ENCODE measurements at places on chromosomes 1 and 21.

GRCh38 chr1:202076050-202076511, 46.6 kb upstream of the GPR37L1 start:
- no peak for DNase-seq

GRCh38 chr1:183417772-183418491, at the start of gene NMNAT2:
Gene NMNAT2, minus strand, starts transcription at chr1:183418380. Its CDS starts 113 bp downstream, at chr1:183418267.
- DNase-seq: no peak

DNA sequence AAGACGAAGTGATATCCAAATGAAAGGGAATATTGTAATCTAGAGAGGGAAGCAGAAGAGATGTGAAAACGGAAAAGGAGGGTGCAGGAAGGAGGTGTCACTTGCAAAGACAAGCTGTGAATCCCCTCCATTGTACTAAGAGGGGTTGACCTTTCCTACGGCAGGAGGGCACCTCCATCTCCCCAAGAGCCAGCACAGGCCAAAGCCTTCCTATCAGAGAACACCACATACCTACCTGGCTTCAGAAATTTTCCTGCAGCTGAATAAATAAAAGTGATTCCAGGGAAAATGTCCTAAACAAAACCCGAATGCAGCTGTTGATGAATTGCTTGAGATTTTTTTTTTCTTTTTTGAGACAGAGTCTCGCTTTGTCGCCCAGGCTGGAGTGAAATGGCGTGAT, 14.3 kb downstream of the KANK4 start:
- no peak for DNase-seq

DNA sequence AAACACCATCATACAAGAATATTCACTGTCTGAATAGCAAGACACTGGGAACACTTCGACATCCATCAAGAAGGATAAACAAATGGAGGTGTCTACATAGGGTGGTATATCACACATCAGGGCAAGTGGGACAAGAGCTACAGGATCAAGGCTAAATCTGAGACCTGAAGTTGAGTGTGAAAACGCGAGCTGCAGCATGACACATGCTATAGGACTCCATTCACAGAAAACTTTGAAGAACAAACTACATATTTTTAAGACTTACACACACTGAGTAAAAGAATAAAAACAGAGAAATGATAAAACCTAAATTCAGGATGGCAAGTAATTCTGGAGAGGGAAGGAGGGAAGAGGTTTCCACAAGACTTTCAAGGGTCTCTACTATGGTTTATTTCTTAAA, 2.1 kb downstream of the TTC39A start:
- no peak for DNase-seq

DNA sequence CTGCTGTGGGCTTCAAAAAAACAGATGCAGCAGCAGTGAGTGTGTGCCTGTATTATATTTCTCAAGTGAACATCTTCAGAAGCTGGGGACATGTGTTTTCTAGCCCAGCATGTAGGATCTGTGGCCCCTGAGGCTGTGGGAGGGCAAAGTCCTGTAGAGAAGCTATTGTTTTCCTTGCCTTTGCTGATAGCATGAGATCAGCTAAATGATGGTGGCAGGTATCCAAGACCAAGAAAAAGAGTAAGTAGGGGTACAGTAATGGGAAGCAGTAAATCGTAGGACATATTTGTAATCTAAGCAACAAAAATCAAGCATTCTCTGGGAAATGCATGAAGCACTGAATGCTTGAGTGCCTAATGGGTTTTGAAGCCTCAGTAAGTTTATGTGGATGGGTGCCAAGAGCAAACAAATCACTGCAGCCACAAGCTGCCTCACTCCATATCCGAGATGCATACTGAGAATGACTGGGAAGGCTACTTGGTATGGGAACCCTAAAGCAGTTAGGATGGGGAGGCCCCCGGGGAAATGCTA, 98.3 kb downstream of the CD58 start:
- DNase-seq: no peak

DNA sequence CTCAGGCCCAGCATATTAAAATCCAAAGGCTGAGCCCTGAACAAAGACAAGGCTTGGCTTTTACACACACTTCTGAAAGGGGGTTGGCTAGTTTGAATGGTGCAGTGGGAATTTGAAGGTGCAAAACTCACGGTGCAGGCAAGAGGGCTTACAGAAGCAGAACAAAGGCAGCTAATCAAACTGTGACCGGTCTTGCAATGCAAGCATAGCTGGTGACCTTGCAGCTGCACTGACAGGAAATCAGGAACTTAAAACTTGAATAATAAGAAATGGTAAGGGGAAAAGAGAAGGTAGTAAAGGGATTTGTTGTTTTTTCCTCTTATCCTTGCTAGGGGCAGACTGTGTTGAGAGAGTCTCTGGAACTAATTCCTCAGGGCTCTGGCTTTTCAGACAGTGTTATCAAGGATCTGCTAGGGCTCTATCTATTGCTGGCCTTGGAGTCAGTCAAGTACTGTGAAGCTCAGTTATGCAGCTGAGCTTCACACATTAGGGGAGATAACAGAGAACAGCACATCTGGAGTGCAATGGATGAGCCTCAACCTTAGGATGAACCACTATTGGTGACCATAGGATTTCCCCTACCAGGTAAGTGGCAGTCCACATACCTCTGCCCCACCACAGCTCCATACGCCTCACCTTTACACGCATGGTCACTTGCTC, 97.6 kb downstream of the PPIAL4G start:
- DNase-seq: no peak

- no peak for DNase-seq
These were observed 28.2 kb upstream of the KHDRBS1 start for GRCh38 chr1:31985430-31985829.

GRCh38 chr1:240109920-240110636, 18.4 kb downstream of the FMN2 start:
- no peak for DNase-seq

DNA sequence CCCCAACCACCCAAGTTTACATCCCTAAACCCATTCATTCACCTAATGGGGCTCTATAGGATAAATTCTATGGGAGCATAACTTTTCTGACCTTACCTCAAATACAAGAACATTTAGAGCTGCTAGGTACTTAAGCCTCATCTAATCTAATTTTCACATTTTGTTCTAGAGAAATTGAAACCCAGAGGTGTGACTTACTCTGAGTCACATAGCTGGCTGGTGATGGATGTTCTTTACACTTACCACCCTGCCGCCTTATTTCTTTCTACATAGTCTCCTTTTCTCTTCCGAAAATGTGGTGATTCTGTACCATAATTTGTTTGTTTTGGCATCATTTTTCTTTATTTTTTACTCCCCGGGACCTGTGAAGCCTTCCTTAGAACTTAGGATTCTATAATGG, 20.3 kb downstream of the TIPRL start:
- no peak for DNase-seq

- no peak for DNase-seq
These were observed 4.2 kb downstream of the RAP1GAP start for GRCh38 chr1:21664806-21665588.

GRCh38 chr1:15526021-15526489, 593 bp upstream of the DNAJC16 start:
- no peak for DNase-seq

DNA sequence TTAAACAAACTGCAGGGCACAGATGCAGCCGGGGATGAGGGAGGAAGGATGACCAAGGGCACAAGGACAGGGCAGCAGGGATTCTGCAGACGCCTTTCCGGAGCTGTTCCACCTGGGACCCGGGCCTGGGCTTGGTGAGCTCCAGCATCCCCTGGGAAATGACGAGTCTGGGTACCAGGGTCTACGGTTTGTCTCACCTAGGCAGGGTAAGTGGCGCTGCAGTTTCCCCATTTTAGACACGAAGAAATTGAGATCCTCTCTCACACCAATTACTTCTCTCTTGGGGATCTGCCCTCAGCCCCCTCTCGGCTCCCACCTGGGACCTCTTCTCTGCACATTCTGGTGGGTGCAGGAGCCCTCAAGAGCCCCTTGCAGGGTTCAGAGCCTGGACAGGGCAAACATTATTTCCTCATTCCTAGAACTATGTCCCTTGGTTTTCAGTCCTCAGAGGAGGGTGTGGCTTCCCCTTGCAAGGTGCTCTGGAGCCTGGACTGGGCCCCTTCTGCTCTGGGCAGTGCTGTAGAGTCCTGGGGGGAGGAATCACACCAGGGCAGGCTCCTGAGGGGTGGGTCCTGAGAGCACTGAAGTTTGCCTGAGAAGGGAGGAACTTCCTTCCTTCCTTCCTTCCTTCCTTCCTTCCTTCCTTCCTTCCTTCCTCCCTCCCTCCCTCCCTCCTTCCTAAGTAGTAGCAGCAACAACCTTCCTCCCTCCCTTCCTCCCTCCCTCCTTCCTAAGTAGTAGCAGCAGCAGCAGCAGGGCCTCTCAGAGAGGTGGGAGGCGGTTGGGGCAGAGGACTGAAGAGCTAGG, 16.0 kb downstream of the RAP1GAP start:
- no peak for DNase-seq

DNA sequence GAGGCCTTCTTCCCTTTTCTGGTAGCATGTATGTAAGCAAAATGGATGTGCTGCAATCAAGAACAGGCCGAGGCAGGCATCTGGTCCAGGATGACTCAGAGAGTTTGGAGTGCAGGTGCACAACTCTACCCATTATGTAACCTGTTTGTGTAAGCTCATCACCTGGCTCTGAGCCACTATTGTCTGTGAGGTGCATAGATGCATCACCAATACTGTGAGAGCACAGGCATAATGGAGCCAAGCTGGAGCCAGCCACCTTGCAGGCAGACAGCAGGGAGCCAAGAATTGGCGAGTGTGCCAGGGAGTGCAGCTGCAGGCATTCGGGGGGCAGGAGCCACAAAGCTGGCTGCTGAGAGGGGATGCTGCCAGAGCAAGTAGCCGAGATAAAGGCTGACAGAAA, 549.9 kb upstream of the RGS18 start:
- DNase-seq: no peak

DNA sequence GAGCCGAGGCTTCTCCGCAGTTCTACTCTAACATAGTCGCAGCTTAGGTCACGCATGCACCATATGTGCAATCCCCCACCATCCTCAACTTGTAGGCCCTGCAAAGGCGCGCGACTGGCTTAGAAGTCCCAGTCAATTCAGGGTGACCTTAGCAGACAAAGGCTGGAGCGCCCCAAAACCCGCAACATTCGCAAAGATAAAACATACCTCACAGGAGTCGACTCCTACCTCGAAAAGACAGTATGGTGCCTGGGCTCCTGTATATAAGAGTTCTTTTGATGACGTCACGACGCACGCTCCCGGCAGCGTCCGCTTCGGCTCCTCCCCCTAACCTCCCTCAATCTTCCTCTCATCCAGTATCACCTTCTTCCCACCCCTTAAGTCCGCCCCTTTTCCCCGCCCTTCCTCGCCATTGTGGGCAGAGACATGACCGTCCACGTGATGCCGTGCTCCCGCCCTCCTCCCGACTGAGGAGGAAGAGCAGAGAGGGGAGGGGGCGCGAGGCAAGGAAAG, at the start of gene GAS5:
Gene GAS5 (minus strand): TSS at position 237 of the 513 bp plus-strand sequence.
- peak; percentile 98 for DNase-seq

DNA sequence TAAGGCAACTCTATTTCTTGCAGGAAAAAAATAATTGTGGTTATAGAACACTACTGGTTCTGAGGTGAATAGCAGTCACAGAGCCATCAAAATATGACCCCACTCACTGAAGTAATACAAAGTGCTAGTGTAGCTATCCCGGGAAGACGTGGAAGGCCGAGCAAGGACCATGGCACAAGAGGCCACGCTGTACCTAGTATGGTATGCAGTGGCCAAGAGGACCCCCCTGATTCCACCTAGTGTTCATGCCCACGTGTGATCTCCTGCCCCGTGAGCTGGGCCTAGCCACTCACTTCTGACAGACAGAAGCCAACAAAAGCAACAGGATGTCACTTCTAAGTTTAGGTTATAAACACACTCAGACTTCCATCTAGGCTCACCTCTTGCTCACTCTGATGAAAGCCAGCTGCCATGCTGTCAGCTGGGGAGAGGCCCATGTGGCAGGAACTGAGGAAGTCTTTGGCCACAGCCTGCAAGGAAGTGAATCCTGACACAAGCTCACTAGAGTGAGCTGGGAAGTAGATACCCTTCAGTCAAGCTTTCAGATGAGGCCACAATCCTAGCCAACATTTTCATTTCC, 21.7 kb upstream of the LSS start:
- no peak for DNase-seq

GRCh38 chr1:106621853-106622252, 434.6 kb upstream of the PRMT6 start:
- DNase-seq: no peak

GRCh38 chr1:16905868-16906702, 10.3 kb downstream of the RNU1-2 start:
- DNase-seq: no peak

- DNase-seq: no peak
These were observed 4.8 kb upstream of the HEATR1 start for GRCh38 chr1:236608930-236609726.

DNA sequence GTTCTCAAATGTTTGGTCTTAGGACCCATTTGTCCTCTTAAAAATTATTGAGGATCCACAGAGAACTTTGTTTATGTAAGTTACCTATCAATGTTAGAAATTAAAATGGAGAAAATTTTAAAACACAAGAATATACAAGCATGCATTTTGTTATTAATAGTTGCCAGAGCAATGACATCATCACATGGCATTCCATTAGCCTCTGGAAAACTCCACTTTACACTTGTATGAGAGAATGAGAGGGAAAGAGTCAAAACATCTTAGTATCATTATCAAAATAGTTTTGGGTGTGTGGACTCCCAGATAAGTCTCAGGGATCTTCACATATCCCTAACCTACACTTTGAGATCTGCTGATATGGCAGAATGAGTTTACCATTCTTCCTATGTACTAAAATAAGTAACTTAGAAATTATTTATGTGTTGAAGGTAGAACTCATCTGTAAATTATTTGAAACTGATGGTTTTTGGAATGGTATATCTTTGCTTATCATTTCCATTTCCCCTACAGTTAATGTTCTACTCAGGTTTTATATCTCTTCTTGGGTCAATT, 48.8 kb downstream of the RNF220 start:
- no peak for DNase-seq

- no peak for DNase-seq
These were observed 2.6 kb upstream of the CFAP45 start for GRCh38 chr1:159902541-159902940.

- no peak for DNase-seq
These were observed 7.0 kb upstream of the SLC26A9 start for GRCh38 chr1:205950280-205950679.

DNA sequence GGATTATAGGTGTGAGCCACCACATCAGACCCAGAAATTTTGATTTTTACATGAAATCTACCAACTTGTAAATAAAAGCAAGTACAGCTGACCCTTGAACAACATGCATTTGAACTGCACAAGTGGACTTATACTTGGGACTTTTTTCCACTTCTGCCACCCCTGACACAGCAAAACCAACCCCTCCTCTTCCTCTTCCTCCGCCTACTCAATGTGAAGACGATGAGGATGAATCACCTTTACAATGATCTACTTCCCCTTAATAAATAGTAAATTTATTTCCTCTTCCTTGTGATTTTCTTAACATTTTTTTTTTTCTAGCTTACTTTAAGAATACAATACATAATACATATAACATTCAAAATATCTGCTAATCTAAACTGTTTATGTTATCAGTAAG, 17.5 kb upstream of the YRDC start:
- DNase-seq: no peak

GRCh38 chr1:106063510-106063909, 993.0 kb upstream of the PRMT6 start:
- no peak for DNase-seq
